ENCODE measurements at places on chromosomes 4 and X.

DNA sequence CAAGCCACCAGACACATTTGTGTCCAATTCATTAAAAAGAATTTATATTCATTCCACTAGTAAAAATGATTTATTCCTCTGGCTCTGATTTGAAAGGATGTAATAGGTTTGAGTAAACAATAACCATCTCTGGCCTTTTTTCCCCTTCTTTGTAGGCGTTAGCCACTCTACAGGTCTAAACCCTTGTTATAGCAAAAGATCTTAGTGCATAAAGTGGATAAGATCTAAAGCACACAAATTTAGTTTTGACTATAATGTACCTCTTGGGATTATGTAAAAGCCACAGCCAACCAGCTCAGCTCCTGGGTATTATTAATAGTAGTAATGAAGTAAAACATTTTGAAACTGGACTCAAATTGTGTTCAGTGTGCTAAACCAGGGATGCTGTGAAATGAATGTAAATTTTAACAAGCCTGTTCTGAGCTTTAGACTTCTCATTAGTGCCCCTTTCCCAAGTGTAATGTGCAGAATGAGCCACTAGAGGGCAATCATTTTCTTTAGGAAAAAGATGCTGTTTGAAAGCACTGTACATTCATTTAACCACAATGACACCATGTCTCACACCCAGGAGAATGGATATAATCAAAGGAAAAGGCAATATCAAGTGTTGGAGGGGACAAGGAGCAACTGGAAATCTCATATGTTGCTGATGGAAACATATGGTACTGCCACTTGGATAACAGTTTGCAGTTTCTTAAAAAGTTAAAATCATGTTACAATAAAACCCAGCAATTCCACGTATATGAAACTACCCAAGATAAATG is 69.7 kb downstream of the KLHL8 start:
- DNase-seq = peak; percentile 18

GRCh38 chr4:103497692-103498091 is 222.1 kb downstream of the TACR3 start:
- no peak for DNase-seq

DNA sequence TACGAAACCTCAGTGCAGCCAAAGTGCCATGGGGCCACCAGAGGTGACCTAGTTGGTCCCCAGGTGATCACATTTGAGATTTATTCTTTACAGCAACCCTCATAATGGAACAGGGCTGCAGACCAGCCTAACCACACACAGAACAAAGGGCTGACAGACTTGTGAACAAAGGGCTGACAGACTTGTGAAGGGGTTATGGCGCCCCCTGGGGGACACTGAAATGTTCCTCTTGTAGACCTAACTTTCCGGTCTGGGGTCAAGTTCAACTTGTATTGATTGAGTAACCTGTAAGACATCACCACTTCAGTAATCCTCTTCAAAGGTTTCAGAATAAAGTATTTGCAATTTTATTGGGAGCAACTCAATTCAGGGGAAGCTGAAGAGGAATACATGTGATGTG is 175.9 kb upstream of the RPS6KA3 start:
- DNase-seq = no peak

GRCh38 chrX:103012945-103013344 is 51.0 kb downstream of the BEX1 start:
- DNase-seq = no peak

DNA sequence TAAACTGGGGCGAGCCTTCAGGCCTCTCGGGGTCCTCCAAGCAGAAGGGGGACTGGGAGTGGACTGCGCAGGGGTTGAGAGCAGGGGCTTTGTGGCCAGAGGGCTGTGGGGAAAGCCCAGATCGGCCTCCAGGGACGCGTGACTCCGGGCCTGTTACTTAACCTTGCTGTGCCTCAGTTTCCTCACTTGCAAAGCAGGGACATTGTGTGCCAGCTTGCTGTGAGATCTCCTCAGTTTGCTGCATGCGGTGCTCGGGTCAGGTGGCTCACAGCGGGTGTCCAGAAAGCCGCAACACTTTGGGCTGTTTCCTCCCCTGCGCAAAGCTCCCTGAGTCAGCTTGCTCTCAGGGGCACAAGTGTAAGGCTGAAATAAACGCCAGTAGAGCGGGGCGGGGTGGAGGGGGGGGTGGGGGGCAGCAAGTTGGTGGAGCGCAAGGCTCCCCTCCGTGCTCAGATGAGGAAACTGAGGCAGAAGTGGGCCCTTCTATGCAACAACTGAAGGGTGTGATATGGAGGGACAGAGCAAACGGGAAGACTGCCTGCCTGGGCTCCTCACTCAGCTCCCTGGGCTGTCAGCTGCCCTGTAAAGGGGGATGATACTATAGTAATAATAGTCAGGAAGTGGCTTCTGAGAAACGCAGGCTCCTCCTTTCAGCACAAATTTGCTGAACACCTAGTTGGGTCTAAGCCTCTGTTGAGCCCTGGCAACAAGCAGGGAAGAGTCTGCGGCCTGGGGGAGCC is 101.0 kb downstream of the HMX1 start:
- DNase-seq = no peak

DNA sequence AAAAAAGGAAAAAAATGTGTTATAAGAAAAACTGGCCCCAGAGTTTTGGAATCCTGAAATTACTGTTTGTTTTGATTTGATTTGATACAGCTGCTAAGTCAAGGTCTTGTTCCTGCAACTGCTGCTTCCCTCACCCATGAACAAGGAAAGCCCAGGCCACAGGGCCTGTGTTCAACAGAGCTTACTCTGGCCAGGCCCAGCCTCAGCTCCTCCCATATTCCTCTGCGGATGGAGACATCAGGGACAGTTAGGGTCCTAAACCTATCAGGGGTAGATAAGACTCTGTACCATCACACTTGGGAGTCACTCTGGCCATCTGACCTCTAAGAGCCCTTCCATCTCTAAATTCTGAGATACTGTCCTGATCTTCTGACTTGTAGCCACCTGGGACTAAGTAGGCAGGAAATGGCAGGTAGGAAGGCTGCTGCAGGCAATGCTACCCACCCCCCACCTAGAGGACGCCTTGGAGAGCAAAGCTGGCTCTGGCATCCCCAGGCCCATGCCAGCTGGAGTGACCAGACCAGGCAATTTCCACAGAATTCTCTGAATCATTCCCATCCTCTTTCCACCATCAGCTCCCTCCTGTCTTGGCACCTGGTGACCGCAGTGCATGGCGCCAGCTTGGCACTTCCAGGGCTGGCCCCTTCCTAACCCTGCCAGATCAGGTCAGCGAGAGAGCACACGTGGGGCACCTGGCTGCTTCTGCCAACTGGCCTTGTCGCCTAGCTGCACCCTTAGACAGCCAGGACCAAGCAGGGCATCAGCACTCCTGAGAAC is 58.0 kb upstream of the TMEM33 start:
- no peak for DNase-seq

GRCh38 chr4:140236654-140237169 is 82.7 kb upstream of the MAML3 start:
- no peak for DNase-seq

- DNase-seq = no peak
Measured at GRCh38 chr4:122716825-122717448, 15.6 kb upstream of the BBS12 start.

GRCh38 chrX:118971552-118971951 is 2.9 kb upstream of the LONRF3 start:
- DNase-seq = no peak

DNA sequence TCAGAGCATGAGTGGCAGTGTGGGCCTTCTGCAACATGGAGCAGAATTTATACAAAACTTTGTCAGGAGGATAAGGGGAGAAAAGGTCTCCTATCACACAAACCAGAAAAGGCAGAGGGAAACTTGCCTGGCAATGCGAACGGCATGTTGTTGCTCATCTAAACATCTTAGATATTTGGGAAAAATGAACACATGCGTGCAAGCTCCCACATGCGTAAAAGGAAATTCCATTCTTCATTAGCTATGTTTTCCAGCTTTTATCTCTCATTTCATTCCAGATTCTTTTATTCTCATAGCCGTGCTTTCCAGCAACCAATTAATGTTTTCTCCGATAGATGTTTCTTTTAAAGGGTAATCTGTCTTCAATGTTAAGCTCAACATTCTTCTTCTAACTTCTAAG is 31.3 kb upstream of the GBA3 start:
- no peak for DNase-seq

DNA sequence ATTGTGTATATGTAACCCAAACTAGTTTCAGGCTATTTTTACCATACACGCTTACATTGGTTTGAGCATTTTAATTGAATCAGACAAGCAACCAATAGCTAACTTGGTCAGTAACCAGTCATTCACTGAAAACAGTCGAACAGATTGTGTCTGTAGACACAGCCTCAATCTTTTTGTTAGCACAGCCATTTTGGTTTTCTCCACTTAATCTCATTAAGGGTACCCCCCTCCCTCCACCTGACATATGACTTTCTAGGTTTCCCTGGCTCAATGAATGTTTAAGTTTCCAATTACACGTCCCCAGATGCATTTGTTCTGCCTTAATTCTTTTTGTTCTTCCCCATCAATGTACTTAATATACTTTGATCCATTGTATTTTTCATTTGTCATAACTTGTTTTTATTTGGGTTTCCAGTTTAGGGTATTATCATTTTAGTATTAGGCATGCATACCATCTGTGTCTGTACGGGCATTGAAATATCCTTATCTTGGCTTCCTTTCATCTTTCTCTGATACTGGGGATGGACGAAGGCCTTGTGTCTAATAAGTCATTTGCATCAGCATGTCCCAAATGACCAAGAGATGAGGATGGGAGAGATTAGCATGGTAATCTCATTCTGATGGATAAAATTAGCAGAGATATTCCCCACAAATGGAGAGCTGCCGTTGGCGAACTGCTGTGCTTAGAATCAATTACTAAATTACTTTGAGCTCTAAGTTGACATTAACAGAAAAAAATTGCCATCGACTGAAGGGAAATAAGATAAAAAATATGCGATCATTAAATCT is 35.9 kb upstream of the PHOX2B start:
- no peak for DNase-seq

- DNase-seq = no peak
Measured at GRCh38 chr4:11429699-11430045, 978 bp upstream of the HS3ST1 start.

DNA sequence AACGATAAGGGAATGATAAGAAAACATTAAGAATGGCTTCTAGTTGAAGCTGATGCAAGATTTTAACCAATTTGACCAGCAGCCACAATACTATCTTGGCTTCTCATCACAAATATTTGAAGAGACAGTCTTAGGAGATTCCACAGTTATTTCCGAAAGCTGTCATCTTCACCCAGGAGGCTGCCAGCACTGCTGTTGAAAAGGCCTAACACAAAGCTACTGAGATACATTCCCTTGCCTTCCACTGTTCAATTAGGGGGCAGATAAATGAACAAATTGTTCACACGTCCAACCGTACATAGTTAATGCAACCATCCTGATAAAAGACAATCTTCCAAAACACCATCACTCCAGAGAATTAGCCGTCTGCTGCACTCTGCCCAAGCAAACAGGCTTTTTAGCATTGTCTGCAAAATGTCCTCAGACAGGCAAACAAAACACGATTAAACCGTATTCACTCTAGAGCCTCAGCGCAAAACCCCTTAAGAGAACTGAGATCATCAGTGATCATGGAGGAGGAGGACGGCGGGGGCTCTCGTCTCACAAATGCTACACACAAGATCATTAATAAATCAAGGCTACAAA is 189.8 kb upstream of the PSAPL1 start:
- DNase-seq = no peak

DNA sequence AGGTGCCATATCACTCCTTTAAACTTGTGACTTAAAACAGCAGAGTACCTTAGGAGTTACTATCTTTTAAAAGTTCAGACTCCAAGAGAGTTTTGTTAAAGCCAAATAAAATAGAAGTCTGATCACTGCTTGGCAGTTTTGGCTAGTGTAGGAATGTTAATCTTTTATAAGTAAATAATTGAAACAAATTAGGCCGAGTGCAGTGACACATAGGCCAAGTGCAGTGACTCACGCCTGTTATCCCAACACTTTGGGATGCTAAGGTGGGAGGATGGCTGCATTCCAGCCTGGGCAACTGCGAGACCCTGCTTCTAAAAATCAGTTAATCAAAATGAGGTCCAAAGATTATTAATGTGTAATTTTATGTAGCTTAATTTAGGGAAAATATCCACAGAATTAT is 37.2 kb downstream of the WDR44 start:
- DNase-seq = no peak

DNA sequence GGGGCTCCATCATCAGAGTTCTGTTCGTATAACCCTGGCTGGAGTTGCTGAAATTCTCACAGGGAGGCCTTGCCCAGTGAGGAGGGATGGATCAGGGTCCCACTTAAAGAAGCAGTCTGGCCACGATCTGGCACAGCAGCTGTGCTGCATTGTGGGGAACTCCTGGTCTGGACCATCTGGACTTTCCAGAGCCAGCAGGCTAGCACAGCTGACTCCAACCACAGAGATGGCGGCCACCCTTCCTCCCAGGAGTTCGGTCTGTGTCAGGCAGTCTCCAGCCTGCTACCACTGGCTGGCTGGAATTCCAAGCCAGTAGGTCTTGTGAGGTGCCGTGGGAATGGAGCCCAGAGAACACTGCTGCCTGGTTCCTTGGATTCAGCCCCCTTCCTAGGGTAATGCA is 62.0 kb downstream of the SLAIN2 start:
- no peak for DNase-seq

DNA sequence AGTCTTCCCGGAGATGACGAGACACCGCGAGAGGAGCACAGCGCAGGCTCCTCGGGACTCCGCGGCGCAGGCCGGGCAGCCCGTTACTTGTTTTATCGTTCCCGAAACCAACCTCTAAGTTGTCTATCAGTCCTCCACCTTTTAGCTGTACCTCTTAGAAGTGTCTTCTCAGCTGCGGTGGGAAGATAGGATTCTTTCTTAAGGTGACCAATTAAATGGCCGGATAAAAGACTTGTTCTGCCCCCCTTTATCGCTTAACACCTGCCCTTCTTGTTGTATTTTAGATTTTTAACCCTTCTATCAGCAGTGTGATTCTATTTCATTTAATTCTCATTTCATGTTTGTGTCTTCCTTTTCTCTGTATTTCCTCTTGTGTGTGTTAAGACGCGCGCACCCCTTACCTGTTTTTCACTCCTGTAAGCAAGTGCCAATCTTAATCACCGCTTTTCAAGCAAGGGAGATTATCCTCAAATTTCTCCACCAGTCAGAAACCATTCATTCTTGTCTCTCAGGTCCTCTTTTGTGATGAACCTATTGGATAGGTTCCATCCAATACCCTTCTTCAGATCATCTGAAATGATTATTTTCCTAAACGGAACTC is at the start of gene SLC9B2:
Gene SLC9B2, minus strand, starts transcription at position 15 of the 601 bp plus-strand sequence. CDS start 9,211 bp downstream, outside the sequence.
- no peak for DNase-seq

GRCh38 chr4:173332963-173333657 is 1.0 kb downstream of the HMGB2 start:
- DNase-seq = no peak

GRCh38 chrX:38437093-38437492 is 84.7 kb downstream of the OTC start:
- DNase-seq = no peak

GRCh38 chr4:176052744-176053143 is 12.9 kb upstream of the WDR17 start:
- DNase-seq = no peak

Measured in GM18507 (cell line).